ENCODE measurements at places on chromosomes 16 and 17.

GRCh38 chr16:83270061-83270460 is 537.7 kb upstream of the HSBP1 start:
- H3K4me3 ChIP-seq: no peak overlapping the region
- H3K27ac ChIP-seq: no peak overlapping the region
- no peak for DNase-seq

DNA sequence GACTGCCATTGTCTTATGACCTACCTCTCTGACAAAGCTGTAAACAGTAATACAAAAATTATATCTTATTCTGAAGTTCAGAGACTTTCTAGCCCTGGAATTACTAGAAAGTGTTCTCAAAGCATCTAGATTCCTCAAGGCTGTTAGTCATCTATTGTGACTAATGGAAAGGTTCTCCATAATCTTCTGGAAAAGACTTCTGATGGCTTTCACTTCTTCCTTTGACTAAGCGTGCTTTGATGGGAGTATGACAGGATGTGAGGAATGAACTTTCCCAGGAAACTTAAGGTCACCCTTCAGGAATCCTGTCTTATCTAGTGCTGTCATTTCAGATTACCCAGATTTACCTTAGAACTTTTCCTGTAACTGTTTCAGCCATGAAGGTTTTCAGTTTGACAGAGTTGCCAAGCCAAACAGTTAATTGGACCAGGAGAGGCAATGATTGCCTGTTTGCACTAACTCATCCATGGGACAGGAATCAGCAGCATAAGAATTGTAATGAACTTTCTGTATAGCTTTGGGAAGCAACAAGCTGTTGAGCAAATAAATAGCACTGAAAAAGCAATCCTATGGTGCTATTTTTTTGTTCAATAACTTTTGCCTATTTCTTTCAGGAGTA is 43.5 kb downstream of the AP2B1 start:
- no peaks in the 10 kb centered on the region for H3K27me3 ChIP-seq
- peaks cover 13% of the 10 kb centered on the region for H3K36me3 ChIP-seq
- peaks cover 16% of the 10 kb centered on the region for H3K4me1 ChIP-seq
- no peak for DNase-seq

DNA sequence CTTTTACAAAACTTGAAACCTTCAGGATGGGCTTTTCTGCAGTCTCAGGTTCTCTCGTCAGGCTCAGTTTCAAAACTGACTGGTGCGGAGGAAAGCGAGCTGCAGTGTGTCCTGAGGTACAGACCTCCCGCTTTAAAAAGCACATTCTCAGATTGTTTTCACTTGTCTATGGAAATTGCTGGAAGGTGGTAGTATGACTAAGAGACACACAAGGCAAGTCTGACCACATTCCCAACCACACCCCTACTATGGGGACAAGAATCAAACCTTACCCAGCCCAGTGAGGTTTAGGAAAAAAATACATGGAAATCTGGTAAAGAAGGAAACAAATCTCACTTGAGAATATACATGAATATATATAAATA is 18.2 kb downstream of the SRP68 start:
- DNase-seq: no peak
- peaks cover 8% of the 10 kb centered on the region for H3K4me1 ChIP-seq
- H3K36me3 ChIP-seq: peaks cover 34% of the 10 kb centered on the region
- no peaks in the 10 kb centered on the region for H3K27me3 ChIP-seq
- no peak overlapping the region for H3K4me3 ChIP-seq
- peak overlapping the region; percentile 63 for H3K27ac ChIP-seq

- H3K4me1 ChIP-seq: peaks cover 22% of the 10 kb centered on the region
- no peak for DNase-seq
- H3K27ac ChIP-seq: no peak overlapping the region
- no peak overlapping the region for H3K4me3 ChIP-seq
Observed at GRCh38 chr17:48439875-48440505, 10.0 kb upstream of the SKAP1 start.

All from progenitor cell of endocrine pancreas (in vitro differentiated cells).